ENCODE measurements at places on chromosomes 6 and 20.

DNA sequence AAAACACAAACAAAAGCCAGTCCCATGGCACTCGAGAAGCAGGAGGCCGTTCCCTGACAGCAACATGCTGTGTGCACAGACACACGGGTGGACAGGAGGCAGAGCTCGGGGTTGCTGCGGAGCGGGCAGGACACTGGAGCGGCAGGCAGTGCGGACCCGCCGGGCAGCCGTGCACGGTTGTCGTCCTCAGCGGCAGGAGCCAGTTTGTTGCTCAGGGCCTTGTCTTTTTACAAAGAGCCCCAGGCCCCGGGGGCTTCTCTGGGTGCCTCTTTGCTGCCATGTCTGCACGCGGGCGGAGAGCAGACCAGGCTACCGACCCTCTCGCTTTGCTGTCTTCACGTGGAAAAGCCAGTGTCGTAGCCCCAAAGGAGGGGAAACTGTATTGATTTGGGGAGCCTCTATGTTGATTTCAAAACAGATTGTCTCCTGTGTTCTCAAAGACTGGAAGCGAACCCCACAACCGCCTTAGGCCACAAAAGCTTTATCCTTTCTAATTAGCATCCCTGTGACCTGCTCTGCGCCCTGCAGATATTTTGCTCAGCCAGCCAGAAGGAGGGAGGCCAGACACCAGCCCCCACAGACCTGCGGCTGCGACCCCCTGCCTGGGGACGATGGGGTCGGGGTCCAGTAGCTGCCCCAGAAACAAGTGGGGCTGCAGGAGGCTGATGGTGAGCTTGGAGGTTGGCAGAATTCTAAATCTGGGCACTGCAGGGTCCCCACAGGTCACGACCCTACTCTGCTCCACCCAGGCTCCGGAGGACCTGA lies 50.2 kb downstream of the ERMARD start:
- no peak for DNase-seq

- DNase-seq: no peak
Observed at GRCh38 chr6:54519161-54519560, 210.9 kb downstream of the TINAG start.

GRCh38 chr6:39280247-39280731 lies 33.9 kb downstream of the KCNK17 start:
- peak; percentile 60 for DNase-seq

DNA sequence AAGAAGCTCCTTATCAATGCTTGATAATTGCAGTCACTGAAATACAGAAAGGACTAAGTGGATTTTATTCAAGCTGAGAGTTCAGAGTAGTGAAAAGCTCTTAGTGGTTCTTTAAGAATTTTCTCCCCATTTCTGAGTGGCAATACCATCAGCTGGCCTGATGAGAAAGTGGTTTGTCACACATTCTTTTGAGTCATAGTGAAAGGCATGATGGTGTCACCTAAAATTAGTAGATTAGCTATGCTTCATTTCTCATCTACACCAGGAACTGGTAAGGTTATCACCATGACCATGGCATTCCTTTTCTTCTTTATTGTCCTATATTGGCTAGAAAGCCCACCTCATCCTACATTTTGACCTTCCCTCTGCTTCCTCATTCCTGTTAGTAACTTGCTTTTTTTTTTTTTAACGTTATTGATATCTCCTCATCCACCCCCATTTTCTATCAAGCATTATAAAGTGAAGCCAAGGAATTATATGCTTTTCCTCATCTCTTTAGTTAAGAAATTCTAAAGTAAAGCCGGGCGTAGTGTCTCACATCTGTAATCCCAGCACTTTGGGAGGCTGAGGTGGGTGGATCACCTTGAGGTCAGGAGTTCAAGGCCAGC lies 67.4 kb upstream of the LOC128125822 start:
- no peak for DNase-seq

DNA sequence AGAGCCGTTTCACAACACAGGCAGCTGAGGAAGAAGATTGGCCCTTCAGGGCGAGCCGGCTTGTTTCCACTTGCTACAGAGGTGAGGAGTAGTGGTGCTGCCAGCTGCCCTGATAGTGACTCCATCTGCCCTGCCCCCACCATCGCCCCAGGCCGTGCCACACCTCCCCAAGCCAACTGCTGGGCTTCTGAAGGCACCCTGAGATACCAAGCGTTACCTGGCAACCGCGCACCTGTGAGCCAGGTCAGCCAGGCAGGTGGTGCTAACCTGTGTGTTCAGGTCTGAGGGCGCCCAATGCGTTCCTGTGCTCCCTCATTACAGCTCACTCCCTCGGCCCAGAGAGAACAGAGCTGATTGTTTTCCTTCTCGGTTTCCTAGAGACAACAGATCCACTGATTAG lies 299.1 kb upstream of the ID4 start:
- DNase-seq: no peak

DNA sequence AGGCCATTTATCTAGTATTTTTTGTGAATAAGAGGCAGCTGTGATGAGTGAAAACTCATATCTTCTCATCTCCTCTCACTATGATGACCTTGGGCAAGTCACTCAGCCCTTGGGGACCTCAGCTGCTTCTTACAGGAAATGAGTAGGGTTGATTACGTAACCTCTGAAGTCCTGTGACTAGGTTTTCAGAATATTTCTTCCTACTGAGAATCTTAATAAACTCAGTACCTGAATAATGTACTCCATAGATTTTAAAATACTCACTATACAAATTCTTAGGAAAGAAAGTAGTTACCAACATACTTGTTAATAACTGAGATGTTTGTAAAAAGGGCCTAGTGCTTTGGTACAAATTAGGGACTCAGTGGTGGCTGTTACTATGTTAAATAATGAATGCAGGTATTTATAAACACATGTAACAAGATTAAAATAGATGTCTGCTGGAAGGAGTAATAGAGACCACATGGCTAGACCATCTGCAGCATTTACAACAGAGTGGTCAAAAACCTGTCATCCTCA lies 60.9 kb downstream of the RPRD1B start:
- peak; percentile 42 for DNase-seq

DNA sequence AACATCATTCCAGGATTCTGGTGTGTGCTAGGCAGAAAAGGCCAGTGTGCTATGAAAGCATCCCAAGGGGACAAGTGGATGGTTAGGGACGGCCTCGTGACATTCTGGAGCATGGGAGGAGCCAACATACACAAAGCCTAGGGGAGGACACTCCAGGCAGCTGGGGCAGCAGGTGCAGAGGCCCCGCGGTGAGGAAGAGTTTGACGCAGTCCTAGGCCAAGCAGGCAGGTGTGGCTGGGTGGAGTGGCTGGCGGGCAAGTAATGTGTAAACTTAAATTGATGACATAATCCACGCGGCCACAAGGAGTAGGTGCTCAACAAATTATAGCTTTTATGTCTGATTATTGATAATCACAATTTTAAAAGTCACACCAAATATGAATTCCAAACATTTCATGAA lies 93.6 kb downstream of the TMEM242 start:
- no peak for DNase-seq

GRCh38 chr6:84450018-84450417 lies 222.6 kb upstream of the CEP162 start:
- DNase-seq: no peak

GRCh38 chr6:30061858-30062458 lies 893 bp downstream of the POLR1H start:
- DNase-seq: peak; percentile 13

DNA sequence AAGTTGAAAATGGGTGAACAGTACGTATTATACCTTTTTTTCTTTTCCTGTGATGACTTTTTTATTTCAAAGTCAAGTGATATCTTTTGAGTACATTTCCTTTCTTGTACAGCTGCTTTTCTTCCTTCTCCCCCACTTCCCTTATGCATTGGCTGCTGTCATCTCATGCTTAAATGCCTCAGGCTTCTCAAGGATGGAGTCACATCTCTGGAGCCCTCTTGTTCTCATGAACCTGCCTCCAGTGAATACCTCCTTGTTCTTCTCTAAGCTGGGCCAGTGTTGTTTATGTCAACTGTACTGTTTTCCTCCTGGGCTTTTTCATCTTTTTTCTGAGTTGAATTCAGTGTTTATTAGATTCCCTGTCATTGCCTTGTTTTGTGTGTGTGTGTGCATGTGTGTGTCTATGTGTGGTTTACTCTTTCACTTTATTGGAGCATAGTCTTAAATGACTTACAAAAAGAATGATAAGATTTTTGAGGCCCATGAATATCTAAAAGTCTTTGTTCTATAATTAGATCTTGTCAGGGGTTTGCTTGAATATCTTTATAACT lies 23.6 kb downstream of the STXBP5 start:
- no peak for DNase-seq

DNA sequence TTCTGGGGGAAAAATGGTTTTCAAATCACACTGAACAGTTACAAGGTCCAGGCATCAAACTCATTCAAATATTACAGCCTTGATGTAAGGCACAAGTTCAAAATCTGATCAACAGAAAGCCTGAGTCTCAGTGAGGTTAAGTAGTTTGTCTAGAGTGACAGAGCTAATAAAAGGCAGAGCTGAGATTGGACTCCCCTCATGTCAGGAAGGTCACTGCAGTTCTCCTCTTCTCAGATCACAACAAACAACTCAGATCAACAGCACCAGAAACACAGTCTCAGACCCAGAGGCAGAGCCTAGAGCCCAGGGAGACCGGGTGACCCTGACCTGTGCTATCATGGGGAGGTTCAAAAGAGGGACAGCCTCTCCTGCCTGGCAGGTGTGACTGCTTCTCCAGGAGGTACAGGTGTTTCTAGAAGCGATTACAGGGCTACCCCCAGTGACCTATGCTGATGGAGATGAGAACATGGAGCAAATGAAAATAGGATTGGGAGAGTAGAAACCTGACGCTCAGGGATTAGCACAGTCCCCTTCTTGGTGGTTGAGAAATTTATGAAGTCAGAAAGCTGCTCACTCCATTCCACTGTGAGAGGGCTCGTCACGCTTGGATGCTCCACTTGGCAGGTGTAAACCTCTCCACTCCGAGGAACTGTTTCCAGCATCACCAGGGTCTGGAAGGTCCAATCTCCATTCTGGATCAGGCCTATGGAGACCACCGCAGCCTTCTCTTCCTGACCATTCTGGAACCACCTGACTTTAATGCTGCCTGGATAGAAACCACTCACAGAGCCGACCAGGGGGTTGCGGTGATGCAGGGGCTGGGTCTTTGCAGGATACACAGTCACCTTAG lies 24.3 kb upstream of the HLA-DRB5 start:
- DNase-seq: no peak

GRCh38 chr6:12477616-12478015 lies 187.5 kb downstream of the EDN1 start:
- DNase-seq: no peak

GRCh38 chr6:135577059-135577538 lies 79.6 kb upstream of the AHI1 start:
- no peak for DNase-seq

- DNase-seq: peak; percentile 23
Observed at GRCh38 chr20:17281478-17281877, 54.6 kb downstream of the PCSK2 start.

GRCh38 chr6:33993653-33994471 lies 152.0 kb downstream of the GRM4 start:
- DNase-seq: no peak

- DNase-seq: no peak
Observed at GRCh38 chr6:148200293-148200692, 142.3 kb upstream of the SASH1 start.

DNA sequence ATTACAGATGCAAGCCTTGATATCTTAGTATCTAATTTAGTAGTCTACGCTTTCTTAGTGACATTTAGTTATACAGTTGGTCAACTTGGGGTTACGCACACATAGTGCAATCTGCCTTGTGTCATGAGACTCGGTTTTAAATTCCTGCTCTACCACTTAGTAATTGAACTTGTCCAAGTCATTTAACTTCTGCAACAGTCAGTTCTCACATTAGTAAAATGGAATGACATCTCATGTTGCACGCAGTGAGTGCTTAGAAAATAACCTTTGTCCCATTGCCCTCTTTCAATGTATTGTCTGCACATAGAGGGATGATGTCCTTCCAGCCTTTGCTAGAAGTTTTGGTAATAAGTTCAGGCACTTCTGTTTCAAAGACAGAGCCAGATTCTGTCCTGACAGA lies 48.6 kb downstream of the TMEM170B start:
- no peak for DNase-seq

GRCh38 chr6:136880748-136881460 lies 41.2 kb upstream of the SLC35D3 start:
- DNase-seq: no peak

- no peak for DNase-seq
Observed at GRCh38 chr20:23507346-23507745, 16.4 kb downstream of the CST8 start.

DNA sequence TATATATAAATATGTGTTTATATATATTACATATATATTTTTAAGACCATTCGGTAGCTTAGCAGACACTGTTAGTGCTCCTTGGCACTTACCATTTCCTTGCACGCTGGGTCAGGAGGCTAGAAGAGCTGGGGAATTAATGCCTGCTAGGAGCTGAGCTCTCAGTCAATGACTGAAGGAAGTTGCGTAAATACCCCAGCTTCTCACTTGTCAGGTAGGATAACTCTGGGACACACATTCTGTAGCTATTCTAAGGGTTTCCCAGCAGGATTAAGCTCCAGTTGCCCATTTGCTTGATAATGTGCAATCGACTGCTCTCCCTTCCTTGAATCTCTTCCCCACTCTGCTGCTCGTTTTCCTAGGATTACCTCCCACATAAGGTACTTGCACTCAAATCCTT lies 15.7 kb upstream of the DNAAF9 start:
- DNase-seq: no peak

DNA sequence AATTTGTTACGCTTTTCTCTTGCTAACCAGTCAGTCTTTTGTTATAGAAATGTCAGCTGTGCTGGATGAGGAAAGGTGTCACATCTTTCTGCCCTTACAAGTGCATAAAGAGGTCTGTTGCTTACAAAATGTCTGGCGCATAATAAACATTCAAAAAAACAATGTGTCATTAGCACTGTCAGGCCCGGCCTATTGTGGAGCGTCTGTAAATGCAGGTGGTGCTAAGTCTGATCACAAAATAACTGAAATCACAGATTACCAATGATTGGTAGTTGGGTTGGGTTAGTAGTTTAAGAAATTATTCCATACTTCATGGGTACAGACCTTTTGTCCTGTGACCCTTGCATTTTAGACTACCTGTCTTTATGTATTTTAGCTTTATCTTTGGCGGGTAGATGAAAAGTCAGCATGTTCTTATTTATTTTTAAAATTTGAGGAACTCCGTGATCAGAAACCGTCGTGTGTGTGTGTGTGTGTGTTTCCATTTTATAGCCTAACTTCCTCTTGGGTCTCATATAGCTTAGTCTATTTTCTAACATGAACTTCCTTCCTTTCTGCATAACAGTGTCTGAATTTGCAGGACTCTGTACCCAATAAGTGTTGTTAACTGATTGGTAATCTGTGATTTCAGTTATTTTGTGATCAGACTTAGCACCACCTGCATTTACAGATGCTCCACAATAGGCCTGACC lies 88.1 kb upstream of the IFNGR1 start:
- no peak for DNase-seq

- DNase-seq: no peak
Observed at GRCh38 chr6:9195322-9195721, 760.0 kb upstream of the SLC35B3 start.

Measured in urothelium cell line (cell line).